Breast epithelium (tissue), 4 donors: ENCODE measurements at places on chromosomes 2 and 18.

GRCh38 chr18:58567453-58568196 lies 61.3 kb downstream of the ALPK2 start:
- H3K36me3 ChIP-seq: no peaks in the 10 kb centered on the region
- H3K27me3 ChIP-seq: no peaks in the 10 kb centered on the region
- no peak overlapping the region for H3K4me3 ChIP-seq

- H3K27me3 ChIP-seq: no peaks in the 10 kb centered on the region
- DNase-seq: no peak
- H3K4me1 ChIP-seq: no peaks in the 10 kb centered on the region
- no peaks in the 10 kb centered on the region for H3K36me3 ChIP-seq
- H3K4me3 ChIP-seq: no peak overlapping the region
Measured at GRCh38 chr2:235343869-235344268, 150.0 kb upstream of the AGAP1 start.

DNA sequence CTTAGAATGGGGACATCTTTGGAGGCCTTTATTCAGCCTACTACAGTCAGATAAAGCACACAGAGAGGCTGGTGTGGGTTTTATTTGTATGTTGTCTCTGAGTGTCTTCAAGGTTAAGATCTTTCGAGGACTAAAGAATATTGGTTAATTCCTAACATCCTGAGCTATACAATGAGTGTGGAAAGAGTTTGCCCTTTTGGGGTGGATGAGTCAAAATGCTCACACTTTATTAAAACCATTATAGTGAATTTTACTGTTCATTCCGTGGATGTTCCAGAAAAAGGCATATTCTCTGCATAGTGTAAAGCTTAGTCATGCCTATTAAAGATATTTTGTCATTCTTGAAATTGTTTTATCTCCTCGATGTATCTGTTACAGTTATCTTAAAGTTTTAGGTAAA lies 29.1 kb upstream of the SLC38A11 start:
- no peaks in the 10 kb centered on the region for H3K36me3 ChIP-seq
- no peak overlapping the region for H3K27ac ChIP-seq
- H3K27me3 ChIP-seq: no peaks in the 10 kb centered on the region
- DNase-seq: no peak

DNA sequence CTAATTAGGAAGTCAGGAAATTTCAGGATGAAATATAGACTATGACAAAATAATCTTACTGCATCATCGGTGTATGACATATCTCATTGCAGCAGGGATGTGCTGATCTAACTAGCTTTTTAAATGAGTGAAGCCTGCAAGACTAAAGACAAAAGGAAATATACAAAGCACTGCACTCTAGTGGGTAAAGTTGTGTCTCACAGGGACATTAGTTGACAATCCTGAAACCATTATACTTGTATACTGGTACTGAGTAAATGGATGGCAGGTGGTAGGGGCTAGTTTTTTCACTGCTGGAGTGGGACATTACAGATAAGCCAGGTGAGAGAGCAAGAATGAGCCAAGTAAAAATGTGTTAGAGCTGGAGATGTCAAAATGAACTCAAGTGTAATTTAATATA lies 317.5 kb upstream of the RAB6C start:
- H3K4me3 ChIP-seq: no peak overlapping the region
- H3K36me3 ChIP-seq: no peaks in the 10 kb centered on the region
- H3K27ac ChIP-seq: no peak overlapping the region

GRCh38 chr2:45047301-45047700 lies 38.0 kb upstream of the SIX2 start:
- no peaks in the 10 kb centered on the region for H3K4me1 ChIP-seq
- no peaks in the 10 kb centered on the region for H3K36me3 ChIP-seq
- no peak overlapping the region for H3K27ac ChIP-seq

DNA sequence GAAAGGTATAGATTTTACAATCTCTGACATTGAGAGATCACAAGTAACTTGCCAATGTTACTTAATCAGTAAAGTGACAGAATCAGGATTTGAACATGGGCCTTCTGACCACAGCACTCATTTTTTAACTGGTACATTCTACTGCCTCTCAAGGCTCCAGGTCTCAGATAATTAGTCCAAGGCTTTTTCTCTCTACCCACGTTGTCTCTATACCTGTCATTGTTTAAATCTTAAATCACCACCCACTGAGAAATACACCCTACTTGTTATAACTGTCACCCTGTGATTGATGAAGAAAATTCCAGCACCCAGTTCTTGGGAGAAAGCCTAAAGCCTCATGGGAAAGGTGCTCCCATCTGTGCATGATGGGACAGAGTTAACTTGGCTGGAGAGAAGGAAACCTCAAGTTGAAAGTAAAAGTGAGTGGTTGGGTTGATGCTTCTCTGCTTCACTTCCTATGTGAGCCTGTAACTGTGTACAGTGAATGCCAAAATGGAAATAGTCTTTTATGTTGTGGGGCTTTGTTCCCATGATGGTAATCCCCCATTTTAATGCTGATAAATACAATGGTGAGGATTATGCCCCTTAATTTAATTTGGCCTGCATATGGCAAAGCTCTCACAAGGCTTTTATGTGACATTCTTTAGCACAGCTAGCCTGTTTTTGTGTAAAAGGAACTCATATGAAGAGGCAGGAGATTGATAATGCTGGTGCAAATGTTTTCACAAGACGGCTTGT lies 190.1 kb upstream of the SP5 start:
- no peak for DNase-seq
- H3K4me3 ChIP-seq: no peak overlapping the region
- H3K27me3 ChIP-seq: no peaks in the 10 kb centered on the region
- H3K4me1 ChIP-seq: no peaks in the 10 kb centered on the region
- peak overlapping the region; percentile 63 for H3K27ac ChIP-seq
- no peaks in the 10 kb centered on the region for H3K36me3 ChIP-seq

- H3K27ac ChIP-seq: no peak overlapping the region
- no peaks in the 10 kb centered on the region for H3K36me3 ChIP-seq
Measured at GRCh38 chr2:142601794-142602193, 275.7 kb upstream of the KYNU start.

- no peaks in the 10 kb centered on the region for H3K27me3 ChIP-seq
- DNase-seq: no peak
- no peaks in the 10 kb centered on the region for H3K36me3 ChIP-seq
- H3K4me3 ChIP-seq: no peak overlapping the region
- H3K4me1 ChIP-seq: no peaks in the 10 kb centered on the region
Measured at GRCh38 chr2:110837446-110838409, 105.4 kb downstream of the ACOXL start.

DNA sequence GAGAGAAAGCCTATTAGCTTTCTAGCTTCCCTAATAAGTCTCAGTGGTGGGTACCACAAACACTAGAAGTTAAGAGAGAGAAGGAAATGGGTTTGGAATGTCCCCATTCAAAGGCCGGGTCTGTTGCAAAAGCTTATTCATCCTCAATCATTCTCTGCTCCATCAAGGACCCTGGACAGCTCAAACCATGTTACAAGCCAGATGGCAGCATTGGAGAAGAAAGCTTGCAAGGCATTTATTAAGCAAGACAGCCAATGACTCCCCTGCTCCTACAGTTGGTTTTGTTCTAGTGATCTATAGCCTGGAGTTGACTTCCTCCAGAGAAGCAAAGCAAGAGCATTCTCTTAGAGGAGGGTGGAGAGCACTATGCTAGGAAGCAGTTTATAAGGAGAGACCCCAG lies 86.9 kb upstream of the LMAN1 start:
- H3K36me3 ChIP-seq: no peaks in the 10 kb centered on the region
- no peak overlapping the region for H3K27ac ChIP-seq

DNA sequence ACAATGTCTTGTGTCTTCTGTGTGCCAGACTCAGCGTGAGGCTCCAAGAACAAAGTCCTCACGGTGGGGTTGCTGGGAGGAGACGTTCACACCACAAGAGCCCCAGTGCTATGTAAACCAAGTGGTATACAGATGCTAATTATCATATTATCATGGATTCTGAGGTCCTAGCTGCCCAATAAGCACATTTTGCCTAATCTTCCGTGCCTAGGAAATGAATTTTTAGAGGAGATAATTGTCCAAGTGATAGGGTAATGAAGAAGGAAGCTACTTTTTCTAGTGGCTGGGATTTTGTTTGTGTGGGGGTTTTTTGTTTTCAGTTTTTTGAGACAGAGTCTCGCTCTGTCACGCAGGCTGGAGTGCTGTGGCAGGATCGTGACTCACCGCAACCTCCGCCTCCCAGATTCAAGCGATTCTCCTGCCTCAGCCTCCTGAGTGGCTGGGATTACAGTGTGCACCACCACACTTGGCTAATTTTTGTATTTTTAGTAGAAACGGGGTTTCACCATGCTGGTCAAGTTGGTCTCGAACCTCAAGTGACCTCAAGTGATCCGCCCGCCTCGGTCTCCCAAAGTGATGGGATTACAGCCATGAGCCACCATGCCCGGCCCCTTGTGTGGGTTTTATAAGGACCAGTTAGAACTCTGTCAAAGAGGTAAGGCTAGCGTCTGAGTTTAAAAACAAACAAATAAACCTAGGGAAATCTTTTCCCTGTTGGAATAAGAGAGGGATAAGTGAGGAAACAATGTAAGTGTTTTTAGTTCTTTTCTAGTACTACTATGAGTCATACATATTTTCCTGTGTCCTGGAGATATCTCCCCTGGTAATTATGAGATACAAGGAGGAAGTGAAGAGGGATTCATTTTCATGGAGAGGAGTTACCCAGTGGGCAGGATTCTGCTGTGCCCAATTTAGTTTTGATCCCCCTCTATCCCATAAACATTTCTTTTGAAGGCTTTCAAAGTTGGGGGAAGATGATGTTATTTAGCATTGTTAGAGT lies 9.5 kb upstream of the SMAD7 start:
- H3K27ac ChIP-seq: no peak overlapping the region
- DNase-seq: no peak
- H3K4me1 ChIP-seq: no peaks in the 10 kb centered on the region
- no peaks in the 10 kb centered on the region for H3K27me3 ChIP-seq
- H3K4me3 ChIP-seq: no peak overlapping the region

GRCh38 chr2:224085246-224085645 lies 46.2 kb upstream of the SERPINE2 start:
- H3K36me3 ChIP-seq: no peaks in the 10 kb centered on the region
- H3K4me3 ChIP-seq: no peak overlapping the region
- no peaks in the 10 kb centered on the region for H3K27me3 ChIP-seq
- H3K4me1 ChIP-seq: no peaks in the 10 kb centered on the region
- no peak overlapping the region for H3K27ac ChIP-seq
